NCI-H187 treated with DMSO at 0.1 percent for 48 hours (cell line): ENCODE measurements at places on chromosomes 12 and 14.

DNA sequence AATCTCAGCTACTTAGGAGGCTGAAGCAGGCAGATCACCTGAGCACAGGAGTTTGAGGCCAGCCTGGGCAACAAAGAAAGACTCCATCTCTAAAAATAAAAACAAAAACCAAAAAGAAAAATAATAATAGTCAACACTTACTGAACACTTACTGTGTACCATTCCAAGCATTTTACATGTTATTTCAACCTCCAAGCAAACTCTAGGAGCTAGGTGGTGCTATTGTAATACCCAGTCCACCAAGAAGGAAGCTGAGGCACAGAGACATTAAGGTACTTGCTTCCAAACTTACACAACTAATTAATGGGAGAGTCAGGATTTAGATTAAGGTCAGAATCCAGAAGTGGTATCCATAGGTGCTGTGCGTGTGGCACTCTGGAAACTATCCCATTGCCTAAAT is 13.7 kb upstream of the OR6J1 start:
- DNase-seq: no peak

DNA sequence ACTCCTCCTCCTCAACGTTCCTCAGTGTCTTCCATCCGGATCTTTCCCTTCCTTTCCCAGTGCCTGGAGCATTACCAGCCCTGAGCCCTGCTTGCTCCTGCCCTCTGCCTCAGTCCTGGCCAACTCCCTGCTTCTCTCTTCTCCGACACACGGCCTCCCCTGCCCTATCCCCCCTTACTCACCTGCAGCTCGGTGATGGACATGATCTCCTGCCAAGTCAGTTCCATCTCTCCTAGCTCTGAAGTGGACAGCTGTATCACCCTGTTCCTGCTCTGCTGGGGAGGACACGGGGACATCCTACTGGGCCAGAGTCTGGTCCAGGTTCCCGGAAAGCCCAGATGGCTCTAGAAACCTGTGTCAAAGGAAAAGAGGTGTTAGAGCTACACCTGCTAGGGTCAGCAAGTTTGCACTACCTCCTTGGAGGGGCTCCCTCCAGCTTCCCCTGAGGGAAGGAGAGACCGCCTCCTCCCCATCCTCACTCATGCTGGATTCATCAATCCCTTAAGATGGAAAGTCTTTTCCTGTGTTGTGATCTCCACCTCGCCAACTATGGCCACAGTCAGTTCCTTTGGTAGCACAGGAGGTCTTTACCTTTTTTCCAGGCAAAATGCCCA is 5.8 kb downstream of the NFE2 start:
- no peak for DNase-seq

- DNase-seq: no peak
These were observed 16.6 kb upstream of the TRAF3 start for GRCh38 chr14:102760496-102761193.

GRCh38 chr14:105069871-105070759 is 4.9 kb upstream of the GPR132 start:
- DNase-seq: no peak

- DNase-seq: no peak
These were observed 136.5 kb upstream of the DNM1L start for GRCh38 chr12:32542428-32543229.
